ENCODE measurements at places on chromosomes 11 and 22.

- no peak for DNase-seq
These were observed 1.1 kb upstream of the APOBEC3F start for GRCh38 chr22:39039306-39040126.

DNA sequence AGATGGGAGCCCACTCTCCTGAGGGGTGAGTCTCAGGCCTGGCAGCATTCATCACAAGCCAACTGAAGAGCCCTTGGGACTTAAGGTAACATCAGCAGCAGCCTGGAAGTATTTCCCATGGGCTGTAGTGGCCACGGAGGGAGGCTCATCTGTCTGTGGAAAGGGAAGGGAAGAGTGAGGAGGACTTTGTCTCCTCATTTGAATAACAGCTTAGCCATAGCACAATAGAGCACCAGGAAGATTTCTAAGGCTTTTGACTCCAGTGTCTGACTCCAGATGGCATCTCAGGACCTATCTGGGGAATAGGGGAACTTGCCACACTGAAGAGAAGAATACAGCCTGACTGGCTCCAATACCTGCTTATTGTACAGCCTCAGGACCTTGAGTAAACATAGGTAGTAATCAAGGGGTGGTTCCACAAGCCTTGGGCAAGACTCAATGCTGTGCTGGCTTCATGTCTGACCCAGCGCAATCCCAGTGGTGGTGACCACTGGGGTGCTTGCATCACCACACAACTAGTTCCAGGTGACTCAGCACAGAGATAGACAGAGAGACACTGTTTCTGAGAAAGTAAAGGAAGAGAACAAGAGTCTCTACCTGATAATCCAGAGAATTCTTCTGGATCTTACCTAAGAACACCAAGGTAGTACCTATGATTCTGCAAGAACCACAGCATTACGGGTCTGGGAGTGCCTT, 510.5 kb upstream of the CCDC179 start:
- DNase-seq: no peak

DNA sequence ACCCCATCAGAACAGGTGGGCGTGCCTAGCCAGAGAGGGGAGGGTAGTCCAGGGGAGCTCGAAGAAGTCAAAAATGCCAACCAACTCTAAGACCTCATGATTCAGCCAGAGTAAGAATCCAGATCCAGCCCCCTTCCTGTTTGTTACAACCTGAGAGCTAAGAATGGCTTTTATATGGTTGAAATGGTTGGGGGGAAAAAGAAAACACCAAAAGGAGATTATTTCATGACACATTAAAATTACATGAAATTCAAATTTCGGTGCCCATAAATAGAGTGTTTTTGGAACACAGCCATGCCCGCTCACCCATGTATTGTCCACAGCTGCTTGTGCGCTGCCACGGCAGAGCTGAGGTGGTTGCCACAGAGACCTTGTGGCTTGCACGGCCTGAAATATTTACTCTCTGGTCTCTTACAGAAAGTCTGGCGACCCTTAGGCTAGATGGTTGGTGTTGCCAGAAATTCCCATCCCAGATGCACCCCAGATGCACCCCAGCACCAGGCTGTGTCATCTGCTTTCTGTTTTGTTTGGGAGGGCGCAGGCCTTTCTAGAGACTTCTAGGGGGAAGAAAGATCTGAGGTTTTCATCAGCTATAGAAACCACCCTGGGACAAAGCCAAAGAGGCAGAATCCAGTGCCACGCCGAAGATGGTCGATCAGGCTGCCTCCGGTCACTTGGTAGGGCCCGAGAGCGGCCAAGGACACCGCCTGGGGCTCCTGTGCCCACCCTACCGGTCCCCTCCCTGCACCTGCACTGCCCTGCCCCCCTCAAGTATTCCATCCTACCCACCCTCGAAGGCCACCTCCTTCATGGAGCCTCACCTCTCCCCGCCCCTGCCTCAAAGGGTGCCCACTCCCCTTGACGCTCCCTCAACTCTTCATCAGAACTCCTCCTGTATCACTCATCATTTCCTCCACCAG, 80.2 kb downstream of the DSCAML1 start:
- no peak for DNase-seq

GRCh38 chr22:43004362-43005035, 10.4 kb downstream of the PACSIN2 start:
- no peak for DNase-seq
